Fibroblast of skin of left quadriceps (primary cell): ENCODE measurements at places on chromosomes 3 and 15.
A peak's percentile ranks its signal among the peaks of the same experiment; 100 is the strongest.

DNA sequence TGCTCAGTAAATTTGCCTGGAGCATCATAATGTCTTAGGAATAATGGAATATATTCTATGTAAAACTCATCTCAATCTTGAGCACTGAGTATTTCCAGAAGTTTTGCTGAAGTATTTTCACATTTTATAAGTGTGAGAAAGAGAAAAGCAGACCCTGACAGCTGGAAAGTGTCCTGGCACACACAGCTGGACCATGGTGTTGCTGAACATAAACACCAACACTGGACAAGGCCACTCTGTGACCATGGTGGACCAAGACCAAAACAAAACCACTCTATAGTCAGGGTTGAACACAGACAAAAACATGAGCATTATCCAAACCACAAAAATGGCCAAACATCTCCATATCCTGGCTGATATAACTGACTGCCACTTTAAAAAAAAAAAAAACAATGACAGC lies 15.1 kb upstream of the SGO1 start:
- no peak for DNase-seq

- no peak for DNase-seq
Measured at GRCh38 chr3:142961539-142961938, 1.9 kb downstream of the PAQR9 start.

DNA sequence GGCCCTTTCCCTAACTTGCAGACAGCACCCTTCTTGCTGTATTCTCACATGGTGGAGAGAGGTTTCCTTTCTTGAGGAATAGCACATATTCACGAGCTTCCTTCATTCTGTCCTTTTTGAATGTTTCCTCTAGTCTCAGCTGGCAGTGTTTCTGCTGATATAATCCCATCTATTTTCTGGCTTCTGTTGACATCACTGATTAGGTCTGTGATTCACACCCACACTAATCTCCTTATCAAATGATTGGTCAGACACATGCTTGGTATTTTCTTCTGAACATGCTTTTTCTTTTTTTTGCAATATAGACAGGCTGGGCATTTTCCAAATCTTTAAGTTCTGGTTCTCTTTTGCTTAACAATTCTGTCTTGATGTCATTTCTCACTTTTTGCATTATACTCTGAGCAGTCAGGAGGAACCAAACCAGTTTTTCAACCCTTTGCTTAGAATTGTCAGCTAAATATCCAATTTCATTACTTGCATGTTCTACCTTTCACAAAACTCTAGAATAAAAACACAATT lies 65.4 kb downstream of the OXSM start:
- DNase-seq = no peak

GRCh38 chr3:170768334-170768801 lies 101.6 kb downstream of the RPL22L1 start:
- DNase-seq = peak; percentile 41
